Left ventricle myocardium inferior (tissue), 1 donor: ENCODE measurements at places on chromosomes 13 and 19. TPM values are rescaled to one million over a fixed set of nuclear protein-coding genes. Genes with fewer than 3 reads are reported as not detected.

GRCh38 chr19:44570984-44571684, 41.7 kb upstream of the CEACAM20 start:
- DNase-seq = no peak

GRCh38 chr19:1106841-1107660, 3.3 kb downstream of the GPX4 start:
- no peak for DNase-seq

- DNase-seq = no peak
Observed at GRCh38 chr19:11265785-11266236, 3.5 kb upstream of the DOCK6 start.

DNA sequence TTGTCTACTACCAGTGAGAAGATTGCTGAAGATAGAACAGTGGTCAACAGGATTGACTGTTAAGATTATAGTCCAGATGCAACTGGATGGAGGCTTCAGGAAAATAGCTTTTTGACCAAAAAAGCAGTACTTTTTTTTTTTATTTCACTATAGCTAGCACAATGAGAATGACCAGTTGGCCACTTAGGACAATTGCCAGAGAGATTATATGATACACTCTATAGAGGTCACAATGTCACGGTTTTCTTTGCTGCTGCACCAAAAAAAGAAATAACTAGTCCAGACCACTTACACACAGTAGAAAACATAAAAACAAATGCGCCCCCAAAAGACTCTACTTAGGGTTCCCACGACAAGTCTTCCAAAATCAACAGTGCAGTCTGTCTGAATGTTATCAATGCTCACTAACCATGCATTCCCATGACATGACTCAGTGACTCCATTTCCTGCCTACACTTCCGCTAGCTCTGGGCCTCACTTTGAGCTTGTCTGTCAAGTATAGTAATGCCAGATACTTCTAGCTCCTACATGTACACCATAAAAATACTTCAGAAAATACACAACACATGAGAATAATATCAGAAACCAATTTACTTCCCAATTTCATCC, 209.1 kb upstream of the STARD13 start:
- peak; percentile 17 for DNase-seq

DNA sequence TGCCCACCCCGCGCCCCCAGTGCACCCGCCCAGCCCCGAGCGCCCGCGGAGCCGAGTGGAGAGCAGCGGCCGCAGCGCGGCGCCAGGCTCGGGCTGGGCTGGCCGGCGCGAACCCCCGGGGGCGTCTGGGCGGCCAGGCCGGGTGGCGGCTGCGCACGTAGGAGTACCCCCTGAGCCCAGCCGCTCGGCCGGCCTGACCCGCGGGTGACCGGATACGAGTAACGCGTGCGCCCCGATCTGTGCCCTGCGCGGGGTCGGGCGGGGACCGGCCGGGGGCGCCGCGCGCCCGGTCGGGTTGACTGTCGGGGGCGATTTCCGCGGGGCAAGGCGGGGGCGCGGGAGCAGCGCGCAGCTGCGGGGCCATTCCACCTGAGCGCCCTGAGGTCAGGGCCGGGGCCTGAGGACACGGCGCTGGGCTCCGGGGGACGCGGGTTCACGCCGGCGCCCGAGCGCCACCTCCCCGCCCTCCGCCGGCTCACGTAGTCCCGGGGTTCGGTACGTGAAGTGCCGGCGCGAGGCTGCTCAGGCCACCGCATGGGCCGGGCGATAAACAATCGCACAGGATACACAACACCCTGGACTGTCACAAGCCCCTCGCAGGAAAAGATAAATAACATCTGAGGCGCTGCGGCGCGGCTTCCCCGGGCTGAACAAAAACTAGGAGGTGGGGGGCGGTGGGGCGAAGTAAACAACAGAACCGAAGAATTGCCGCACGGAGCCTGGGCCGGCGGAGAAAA, 37.6 kb upstream of the FLT1 start:
- DNase-seq = peak; percentile 53

REX1BD gene
- total RNA-seq = 76.6 TPM

- no peak for DNase-seq
Observed at GRCh38 chr13:90533866-90534265, 813.6 kb upstream of the MIR17HG start.

GRCh38 chr19:35483089-35483488, 7.2 kb downstream of the KRTDAP start:
- no peak for DNase-seq
